HFF-Myc (cell line): ENCODE measurements at places on chromosomes 7 and 10.

DNA sequence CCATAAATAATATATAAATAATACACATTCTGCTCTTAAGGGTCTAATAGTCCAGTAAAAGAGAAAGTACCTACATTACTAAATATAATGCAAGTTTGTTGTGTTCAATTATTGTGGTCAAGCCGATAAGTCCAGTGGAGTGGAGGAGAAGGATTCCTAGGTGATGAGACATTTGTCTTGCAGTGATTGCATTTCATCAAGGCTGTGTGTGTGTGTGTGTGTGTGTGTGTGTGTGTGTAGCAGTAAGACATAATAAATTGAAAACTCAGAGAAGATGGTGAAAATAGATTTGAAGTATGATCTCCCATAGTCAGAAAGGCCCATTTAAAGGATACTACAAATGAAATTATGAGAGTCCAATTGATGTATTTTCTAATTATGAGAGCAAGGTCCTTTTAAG is 192.5 kb upstream of the SEMA3C start:
- DNase-seq: peak; percentile 53

DNA sequence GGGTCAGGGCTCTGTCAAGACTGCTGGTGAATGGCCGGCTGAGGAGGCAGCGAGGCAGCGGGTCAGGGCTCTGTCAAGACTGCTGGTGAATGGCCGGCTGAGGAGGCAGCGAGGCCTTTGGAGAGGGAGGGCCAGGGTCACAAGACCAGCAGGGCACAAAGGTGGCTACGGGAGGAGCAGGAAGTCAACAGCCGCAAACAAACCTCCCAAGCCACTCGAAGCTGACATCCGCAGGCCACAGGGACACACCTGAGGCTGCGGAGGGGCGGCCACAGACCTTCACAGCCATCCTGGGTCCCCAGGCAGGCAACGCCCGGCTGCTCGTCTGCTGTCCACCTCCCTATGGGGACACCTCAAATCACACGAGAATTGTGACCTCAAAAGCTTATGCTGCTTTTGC is 8.9 kb upstream of the GPER1 start:
- DNase-seq: no peak

DNA sequence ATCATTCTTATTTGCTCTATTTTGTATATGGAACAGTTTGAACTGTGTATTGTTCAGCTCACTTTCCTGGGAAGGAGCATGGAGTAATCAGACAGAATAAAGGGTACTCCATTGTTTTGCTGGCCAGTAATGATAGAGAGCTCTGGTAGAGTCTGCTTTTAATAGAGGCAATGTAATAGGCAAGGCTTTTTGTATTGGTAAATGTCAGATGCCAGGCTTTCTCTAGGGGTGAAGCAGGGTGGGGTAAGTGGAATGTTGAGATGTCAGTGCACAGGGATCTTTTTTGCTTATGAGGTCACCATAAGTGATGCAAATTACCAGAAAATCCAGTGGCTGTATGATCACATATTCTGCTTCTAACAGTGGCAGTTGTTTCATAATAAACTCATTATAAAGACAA is 1088.3 kb upstream of the SORCS1 start:
- DNase-seq: no peak

DNA sequence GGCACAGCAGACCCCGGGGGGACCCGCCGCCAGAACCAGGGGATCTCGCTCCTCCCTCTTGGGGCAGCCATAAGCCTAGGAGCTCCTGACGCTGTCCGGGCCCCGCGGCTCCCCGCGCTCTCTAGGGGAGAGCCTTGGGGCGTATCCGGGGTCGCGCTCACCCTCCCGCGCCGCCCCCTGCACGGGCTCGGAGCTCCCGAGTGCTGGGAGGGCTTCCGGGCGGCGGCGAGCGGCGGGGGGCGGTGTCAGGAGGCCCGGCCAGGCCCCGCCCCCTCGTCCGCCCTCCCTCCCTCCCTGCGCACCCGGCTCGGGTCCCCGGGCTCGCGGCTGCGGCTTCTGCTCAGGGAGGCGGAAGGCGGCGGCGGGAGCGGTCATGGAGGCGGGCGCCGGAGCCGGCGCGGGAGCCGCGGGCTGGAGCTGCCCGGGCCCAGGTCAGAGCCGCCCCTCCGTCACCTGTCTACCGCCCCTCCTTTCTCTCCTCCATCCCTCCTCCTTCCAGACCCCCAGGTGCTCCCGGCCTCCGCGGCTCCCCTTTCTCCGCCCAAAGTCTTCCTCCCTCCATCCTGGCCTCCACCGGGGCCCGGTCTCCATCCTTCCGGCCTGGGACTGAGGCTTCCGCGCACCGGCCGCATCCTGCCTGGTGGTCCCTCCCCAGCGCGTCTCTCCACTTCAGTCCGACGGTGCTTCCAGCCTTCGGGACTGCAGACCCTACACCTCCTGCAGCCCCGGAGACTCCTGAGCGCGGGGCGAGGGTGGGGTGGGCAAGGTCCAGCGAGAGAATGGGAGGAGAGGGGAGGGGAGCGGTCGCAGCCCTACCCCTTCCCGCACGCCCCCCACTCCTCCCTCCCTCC is at the start of gene CCDC136:
TSS of gene CCDC136 (plus strand) at position 848 of the 851 bp plus-strand sequence. CDS start 444 bp downstream, outside the sequence.
- no peak for DNase-seq

- DNase-seq: no peak
Measured at GRCh38 chr10:132205650-132206376, 19.1 kb downstream of the DPYSL4 start.

GRCh38 chr10:75399461-75400162 is 2.0 kb downstream of the ZNF503 start:
- DNase-seq: no peak

GRCh38 chr7:45514944-45515343 is 59.2 kb upstream of the ADCY1 start:
- no peak for DNase-seq

GRCh38 chr7:31545549-31545948 is 31.7 kb downstream of the ITPRID1 start:
- DNase-seq: no peak

- DNase-seq: no peak
Measured at GRCh38 chr10:108327706-108328105, 1163.2 kb upstream of the SORCS1 start.

DNA sequence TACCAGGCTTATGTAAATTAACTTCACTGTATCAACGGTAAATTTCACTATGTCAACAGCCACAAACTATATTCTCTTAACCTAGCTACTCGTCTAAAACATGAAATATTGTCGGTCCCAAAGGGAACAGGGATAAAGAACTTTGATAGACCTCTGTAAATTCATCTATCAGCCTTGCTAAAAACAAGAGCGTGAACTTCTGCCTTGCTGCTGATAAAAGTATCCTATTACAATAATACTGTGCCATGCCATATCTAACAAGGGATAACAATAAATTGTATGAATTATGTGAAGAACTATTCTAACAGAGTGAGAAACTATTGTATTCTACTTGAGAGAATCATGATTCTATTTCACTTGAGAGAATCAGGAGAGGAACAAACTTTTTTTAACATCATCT is 117.2 kb downstream of the CNOT4 start:
- no peak for DNase-seq

- DNase-seq: no peak
Measured at GRCh38 chr7:137691566-137691965, 155.2 kb downstream of the DGKI start.

- peak; percentile 37 for DNase-seq
Measured at GRCh38 chr10:31101123-31101522, 69.5 kb upstream of the ZNF438 start.

GRCh38 chr7:141945356-141945755 is 1.4 kb downstream of the CLEC5A start:
- DNase-seq: no peak

DNA sequence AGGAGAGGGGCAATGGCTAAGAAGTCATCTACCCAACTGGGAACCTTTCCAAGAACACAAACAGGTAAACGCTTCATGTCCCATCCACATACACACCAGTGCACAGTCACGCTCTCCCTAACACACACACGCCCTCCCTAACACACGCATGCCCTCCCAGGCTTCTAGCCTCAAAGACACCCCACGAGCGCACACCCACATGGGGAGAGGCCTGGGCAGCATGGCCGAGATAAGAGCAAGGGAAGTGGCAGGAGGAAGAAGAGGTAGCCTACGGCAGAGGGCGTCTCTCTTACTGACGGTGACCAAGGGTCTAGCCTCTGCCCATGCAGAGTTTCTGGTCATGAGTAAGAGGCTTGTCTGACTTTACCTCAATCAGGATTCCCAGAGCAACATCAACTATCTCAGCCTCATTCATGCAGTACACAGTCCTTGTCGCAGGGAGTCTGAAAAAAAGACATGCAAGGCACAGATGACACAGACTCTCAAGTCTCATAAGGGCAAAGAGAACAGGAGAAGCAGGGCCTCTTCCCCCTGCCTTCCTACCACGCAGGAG is 3.1 kb downstream of the CYREN start:
- DNase-seq: no peak

DNA sequence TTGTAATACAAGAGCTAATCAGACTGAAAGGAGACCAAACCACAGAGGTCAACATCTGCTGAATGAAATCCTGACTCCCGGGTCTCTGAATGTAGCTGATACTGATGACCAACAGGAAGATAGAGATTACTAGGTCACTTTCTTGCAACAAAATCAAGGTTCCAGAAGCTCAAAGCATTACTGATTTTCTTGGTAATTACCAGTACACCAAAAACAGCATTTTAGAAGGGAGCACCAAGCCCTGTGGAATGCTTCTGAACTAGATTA is 177.7 kb downstream of the SLC25A13 start:
- no peak for DNase-seq

GRCh38 chr10:2951235-2951835 is 116.0 kb upstream of the PFKP start:
- no peak for DNase-seq

- DNase-seq: peak; percentile 90
Measured at GRCh38 chr7:30886608-30887011, 25.0 kb upstream of the AQP1 start.
